ENCODE measurements at places on chromosomes 3 and 15.

DNA sequence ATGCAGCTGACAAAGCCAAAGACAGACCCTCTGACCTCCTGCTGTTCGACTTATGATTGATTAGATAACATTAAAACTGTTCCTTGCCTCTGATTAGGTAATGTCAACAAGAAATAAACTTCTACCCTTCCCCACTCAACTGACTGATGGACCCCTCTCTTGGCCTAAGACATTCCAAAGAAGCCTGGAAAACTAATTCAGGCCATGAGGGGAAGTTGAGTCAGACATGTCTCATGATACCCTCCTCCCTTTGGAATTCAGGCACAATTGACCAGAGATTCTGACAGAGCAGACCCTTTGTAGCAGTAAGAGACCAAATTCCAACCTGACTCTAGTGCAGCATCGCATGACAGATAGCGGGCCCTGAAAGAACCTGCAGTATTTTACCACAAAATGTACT is 354.5 kb downstream of the OCA2 start:
- DNase-seq: no peak

- DNase-seq: no peak
These were observed 30.7 kb downstream of the NANOGP8 start for GRCh38 chr15:35054380-35054779.

DNA sequence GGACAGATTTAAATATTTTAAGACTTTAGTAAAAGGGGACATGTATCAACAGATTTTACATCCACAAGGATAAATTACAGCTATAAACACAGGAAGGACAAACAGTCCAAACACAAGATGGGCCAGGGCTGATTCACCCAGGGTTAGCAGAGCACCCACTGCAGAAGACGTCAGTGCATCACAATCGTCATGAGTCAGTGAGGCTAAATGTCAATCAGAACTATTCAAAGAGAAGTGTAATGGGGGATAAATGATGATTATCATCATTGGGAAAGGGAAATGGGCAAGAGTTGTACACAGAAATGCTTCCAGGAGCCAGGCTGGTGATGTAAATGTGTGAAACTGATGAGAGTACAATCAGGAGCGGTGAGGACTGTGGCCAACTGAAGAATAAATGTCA is 226.8 kb downstream of the PLCL2 start:
- no peak for DNase-seq

GRCh38 chr3:182908471-182908870 is 71.9 kb downstream of the DCUN1D1 start:
- DNase-seq: no peak

- no peak for DNase-seq
These were observed 106.0 kb upstream of the FEZF2 start for GRCh38 chr3:62479326-62479725.

- no peak for DNase-seq
These were observed 128.3 kb upstream of the BHLHE40 start for GRCh38 chr3:4850928-4851265.

DNA sequence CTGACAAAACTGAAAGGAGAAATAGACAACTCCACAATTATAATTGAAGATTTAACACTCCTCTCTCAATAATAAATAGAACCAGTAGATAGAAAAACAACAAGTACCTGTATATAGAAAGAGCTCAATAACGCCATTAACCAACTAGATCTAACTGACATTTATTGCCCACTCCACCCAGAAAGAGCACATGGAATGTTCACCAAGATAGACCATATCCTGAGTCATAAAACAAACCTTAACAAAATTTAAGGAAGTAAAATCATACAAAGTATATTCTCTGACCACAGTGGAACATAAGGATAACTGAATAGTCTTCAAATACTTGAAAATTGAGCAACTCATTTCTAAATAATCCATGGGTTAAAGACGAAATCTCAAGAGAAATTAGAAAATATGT is 25.1 kb downstream of the KBTBD12 start:
- no peak for DNase-seq

- no peak for DNase-seq
These were observed 55.5 kb downstream of the DLG1 start for GRCh38 chr3:197242784-197243432.

GRCh38 chr3:8443829-8444791 is 57.5 kb upstream of the LMCD1 start:
- peak; percentile 80 for DNase-seq

DNA sequence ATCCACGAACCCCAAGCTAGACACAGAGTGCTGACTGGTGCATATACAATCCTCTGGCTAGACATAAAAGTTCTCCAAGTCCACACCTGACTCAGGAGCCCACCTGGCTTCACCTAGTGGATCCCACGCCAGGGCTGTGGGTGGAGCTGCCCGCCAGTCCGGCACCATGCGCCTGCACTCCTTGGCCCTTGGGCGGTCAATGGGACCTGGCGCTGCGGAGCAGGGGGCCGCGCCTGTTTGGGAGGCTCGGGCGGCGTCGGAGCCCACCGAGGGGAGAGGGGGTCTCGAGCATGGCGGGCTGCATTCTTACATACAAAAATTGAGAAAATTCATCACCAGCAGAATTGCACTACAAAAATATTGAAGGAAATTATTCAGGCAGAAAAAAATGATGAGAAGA is 120.7 kb upstream of the FAN1 start:
- no peak for DNase-seq

DNA sequence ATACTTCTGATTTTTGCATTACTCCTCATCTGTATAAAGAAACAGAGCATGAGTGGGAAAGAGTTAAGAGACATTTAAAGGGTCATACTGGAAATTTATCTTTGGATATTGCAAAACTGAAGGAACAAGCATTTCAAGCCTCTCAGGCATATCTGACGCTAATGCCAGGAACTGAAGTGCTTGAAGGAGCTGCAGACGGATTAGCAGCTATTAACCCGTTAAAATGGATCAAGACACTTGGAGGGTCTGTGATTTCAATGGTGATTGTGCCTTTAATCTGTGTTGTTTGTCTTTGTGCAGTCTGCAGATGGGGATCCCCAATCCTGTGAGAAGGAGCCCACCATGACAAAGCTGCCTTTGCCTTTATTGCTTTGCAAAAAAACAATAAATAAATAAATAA is 202.5 kb upstream of the UBE3A start:
- no peak for DNase-seq

GRCh38 chr3:11258958-11259357 is 13.2 kb upstream of the ATG7 start:
- DNase-seq: no peak

GRCh38 chr3:131712662-131713061 is 209.9 kb upstream of the MRPL3 start:
- no peak for DNase-seq

DNA sequence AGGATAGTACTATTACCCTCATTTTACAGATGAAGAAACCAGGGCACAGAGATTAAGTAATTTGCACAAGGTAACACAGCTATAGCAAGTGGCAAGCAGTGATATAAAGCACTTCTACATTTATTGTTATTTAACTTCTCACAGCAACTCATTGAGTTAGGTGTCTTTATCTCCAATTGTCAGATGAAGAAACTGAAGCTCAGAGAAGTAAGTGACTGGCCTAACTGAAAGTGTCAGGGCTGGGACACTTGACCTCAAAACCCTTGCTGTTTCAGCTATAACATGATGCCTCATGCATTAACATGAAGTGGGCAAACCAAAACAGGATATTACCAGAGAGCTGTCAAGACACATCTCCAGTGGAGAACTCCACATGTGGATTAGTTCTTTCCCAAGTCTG is 65.8 kb upstream of the LEKR1 start:
- no peak for DNase-seq

DNA sequence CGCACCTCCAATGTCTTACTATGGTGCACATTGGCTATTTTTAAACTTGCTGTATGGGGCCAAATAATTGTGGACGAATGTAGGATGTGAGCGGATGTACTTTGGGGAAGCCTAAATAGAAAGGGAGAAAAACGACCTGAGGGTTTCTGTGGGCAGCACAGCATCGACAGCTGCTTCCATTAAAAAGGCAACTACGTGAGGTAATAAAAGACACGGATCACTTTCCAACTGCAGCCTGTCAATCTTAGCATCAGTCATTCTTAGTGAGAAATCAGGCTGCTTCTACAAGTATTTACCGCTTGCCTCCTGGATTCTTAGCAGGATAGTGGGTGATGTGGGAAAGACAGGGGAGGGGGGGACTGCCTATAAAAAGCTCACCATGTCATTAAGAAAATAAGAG is 186.7 kb upstream of the SLC2A2 start:
- DNase-seq: no peak

DNA sequence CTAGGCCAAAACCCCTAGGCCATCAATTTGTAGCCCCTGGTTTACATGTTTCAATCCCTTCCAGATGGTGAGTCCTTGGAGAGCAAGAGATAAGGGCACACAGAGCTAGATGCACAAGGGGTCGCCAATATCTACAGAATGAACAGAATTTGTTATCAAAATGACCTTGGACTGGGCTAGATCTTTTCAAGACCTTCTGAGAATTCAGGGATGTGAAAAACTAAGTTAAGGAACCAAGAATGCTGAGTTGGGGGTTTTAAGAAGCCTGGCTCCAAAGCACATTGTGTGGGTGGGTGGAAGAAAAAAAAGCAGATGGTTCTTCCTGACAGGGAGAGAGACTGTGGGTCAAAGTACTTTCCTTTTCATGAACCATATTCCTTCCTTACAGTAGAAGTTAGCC is 10.2 kb downstream of the CDCP1 start:
- no peak for DNase-seq

DNA sequence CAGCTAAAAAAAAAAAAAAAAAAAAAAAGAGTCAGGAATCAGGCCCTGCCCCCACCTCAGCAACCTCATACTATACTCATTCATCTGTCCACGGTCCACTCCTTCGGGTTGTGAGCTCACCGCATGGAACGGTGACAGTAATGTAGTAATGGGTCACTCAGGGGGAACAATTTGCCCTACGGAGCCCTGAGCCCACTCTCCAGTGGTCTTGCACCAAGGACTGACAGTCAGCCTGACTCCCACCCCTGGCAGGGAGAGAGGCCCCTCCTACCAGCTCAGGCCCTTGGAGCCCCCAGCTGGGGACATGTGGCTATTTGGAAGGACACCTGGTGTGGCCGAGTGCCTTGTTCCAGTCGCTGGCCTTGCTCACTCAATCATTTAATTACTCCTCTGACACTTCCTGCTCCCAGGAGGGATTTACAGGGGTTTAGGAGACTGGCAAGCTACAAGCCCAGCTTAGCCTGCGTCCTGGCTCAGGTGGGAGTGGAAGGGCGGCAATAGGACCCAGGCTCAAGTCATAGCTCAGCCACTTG is 19.9 kb upstream of the CACNA2D2 start:
- DNase-seq: no peak

All from left forelimb (tissue), 1 donor.